ENCODE measurements at places on chromosomes 3 and 15.

DNA sequence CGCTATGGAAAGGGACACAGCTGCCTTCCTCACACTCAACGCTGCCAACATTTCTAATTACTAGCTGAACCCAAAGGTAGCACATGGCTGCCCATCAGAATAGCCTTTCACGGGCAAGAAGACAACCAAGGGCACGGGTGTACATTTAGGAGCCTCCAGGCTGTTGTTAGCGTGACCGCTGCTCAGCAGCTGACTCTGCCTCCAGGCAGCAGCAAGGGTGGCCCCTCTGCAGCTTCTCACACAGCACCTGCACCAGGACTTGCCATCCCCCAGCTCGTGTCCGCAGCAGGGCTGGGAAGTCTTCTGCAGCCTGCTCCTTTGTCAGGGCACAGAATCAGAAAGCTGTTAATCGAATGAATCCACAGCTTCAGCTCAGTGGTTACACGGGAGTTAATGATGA lies 146.8 kb downstream of the ADAMTS17 start:
- no peak overlapping the region for H3K4me3 ChIP-seq
- no peak overlapping the region for H3K27ac ChIP-seq
- no peaks in the 10 kb centered on the region for H3K27me3 ChIP-seq

GRCh38 chr15:101189409-101190091 lies 62.3 kb downstream of the CHSY1 start:
- DNase-seq = no peak
- H3K27ac ChIP-seq = peak overlapping the region; percentile 62
- peak overlapping the region; percentile 57 for H3K4me3 ChIP-seq

DNA sequence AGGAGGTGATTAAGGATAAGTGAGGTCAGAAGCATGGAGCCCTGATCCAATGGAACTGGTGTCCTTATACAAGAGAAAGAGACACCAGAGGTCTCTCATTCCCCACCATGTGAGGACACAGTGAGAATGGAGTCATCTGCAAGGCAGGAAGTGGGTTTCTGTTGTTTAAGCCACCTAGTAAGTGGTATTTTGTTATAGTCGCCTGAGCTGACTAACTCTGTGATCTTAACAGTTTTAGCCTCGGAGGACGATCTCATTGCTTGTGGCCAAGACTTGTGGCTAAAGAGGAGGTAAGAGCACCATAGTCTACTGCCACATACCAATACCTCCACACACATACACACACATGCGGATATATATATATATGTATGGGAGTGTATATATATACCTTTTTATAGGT lies 73.8 kb downstream of the MCTP2 start:
- no peaks in the 10 kb centered on the region for H3K36me3 ChIP-seq
- H3K27ac ChIP-seq = no peak overlapping the region
- H3K27me3 ChIP-seq = no peaks in the 10 kb centered on the region
- H3K4me3 ChIP-seq = no peak overlapping the region

DNA sequence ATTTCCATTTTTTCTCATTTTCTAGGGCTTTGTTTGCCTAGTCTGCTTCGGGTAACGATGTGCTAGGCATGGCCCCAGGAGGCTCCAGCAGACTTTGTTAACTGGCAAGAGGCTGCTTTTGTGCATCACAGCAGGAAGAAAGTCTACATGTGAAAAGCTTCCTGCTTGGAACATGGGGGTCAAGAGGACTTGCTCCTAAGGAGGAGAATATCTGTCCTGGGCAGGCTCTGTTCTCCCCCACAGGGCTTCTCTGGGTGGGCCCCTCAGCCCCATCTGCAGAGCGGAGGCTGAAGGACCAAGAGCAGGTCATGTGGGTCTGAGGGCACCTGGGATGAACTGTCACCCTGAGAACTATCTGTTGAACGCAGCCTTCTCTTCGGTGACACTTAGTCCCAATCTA lies 94.7 kb downstream of the CCNL1 start:
- H3K4me3 ChIP-seq = no peak overlapping the region
- H3K36me3 ChIP-seq = no peaks in the 10 kb centered on the region
- no peak overlapping the region for H3K27ac ChIP-seq
- DNase-seq = no peak
- no peaks in the 10 kb centered on the region for H3K4me1 ChIP-seq

DNA sequence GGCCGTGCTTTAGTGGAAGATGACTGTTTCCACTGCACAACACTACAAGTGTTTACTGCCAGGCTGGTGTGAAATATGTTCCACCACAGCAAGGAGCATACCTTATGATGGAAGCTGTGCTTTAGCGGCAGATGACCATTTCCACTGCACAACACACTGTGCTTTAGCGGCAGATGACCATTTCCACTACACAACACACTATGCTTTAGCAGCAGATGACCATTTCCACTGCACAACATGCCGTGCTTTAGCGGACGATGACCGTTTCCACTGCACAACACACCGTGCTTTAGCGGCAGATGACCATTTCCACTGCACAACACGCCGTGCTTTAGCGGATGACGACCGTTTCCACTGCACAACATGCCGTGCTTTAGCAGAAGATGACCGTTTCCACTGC lies 2.8 kb downstream of the ZNF717 start:
- no peak overlapping the region for H3K27ac ChIP-seq
- no peaks in the 10 kb centered on the region for H3K27me3 ChIP-seq
- H3K4me1 ChIP-seq = peaks cover 4% of the 10 kb centered on the region
- no peak overlapping the region for H3K4me3 ChIP-seq

GRCh38 chr3:31917303-31918005 lies 63.6 kb downstream of the OSBPL10 start:
- no peaks in the 10 kb centered on the region for H3K27me3 ChIP-seq
- no peak for DNase-seq
- no peaks in the 10 kb centered on the region for H3K4me1 ChIP-seq
- H3K36me3 ChIP-seq = no peaks in the 10 kb centered on the region
- H3K4me3 ChIP-seq = peak overlapping the region; percentile 30

DNA sequence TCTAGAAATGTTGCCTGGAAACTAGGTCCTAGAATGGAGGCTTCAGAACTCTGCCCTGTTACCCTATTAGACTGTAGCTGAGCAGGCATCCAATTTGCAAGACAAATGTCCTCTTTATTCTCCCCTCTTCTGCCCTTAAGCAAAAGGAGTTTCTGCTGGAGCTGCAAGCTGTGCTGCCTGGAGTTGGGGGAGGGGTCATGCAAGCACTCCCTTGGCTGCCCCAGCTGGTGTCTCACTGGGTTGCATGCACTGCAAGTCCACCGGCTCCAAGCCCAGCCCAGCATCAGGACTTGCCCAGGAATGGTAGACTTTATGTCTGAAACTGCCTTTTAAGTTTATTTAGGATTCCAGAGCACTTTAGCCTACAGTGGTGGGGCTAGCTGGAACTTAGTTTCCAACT lies 15.7 kb upstream of the RBP2 start:
- no peak for DNase-seq
- no peak overlapping the region for H3K4me3 ChIP-seq
- no peak overlapping the region for H3K27ac ChIP-seq
- H3K27me3 ChIP-seq = no peaks in the 10 kb centered on the region

- H3K27ac ChIP-seq = no peak overlapping the region
- H3K4me3 ChIP-seq = no peak overlapping the region
- peaks cover 11% of the 10 kb centered on the region for H3K4me1 ChIP-seq
- peaks cover 3% of the 10 kb centered on the region for H3K36me3 ChIP-seq
- DNase-seq = no peak
These were observed 11.2 kb downstream of the DENND6A start for GRCh38 chr3:57681691-57682090.

GRCh38 chr3:33141006-33141405 lies 27.2 kb downstream of the CRTAP start:
- no peaks in the 10 kb centered on the region for H3K4me1 ChIP-seq
- H3K36me3 ChIP-seq = peaks cover 64% of the 10 kb centered on the region
- no peaks in the 10 kb centered on the region for H3K27me3 ChIP-seq
- H3K4me3 ChIP-seq = no peak overlapping the region
- no peak overlapping the region for H3K27ac ChIP-seq
- DNase-seq = no peak

DNA sequence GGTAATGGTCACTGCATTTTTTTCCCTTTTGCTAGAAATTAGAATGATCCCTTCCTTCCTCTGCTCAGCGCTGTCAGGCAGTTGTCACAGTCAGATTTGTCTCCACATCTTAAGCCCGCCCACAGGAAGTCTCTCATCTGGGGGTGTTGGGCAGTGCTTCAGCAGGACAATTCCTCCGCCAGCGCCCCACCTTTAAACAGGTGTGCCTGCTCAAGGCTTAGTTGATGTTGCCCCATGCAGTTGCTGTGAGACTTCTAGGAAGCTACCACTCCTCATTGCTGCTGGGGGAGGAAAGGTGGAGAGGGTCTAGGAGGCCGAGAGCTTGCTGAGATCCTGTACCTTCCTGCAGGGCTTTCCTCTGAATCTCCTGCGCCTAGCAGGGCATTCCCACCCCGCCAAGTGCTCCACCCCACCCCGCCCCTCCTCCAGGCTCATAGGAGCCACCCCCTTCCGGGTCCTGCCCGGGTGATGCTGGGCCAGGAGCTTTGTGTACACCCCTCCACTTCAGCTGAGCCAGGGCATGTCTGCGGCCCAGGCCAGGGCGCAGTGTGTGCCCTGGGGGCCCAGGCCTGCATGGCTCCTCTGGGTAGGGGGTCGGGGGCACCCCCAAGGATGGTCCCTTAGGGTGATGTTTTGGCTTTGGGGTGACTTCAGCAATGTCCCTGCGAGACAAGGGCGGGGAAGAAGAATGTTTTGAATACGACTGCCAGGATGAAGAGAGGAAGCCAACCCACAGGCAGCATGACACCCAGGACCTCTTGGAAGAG lies 68.7 kb downstream of the TRAK1 start:
- H3K27me3 ChIP-seq = no peaks in the 10 kb centered on the region
- no peaks in the 10 kb centered on the region for H3K36me3 ChIP-seq
- peak overlapping the region; percentile 39 for H3K27ac ChIP-seq
- DNase-seq = peak; percentile 37
- H3K4me1 ChIP-seq = peaks cover 55% of the 10 kb centered on the region
- no peak overlapping the region for H3K4me3 ChIP-seq

- no peak for DNase-seq
- H3K27me3 ChIP-seq = no peaks in the 10 kb centered on the region
- H3K4me1 ChIP-seq = no peaks in the 10 kb centered on the region
- no peak overlapping the region for H3K27ac ChIP-seq
- H3K36me3 ChIP-seq = no peaks in the 10 kb centered on the region
These were observed 379.0 kb downstream of the CNTN4 start for GRCh38 chr3:2477620-2478019.

- no peak for DNase-seq
- no peak overlapping the region for H3K27ac ChIP-seq
- H3K36me3 ChIP-seq = no peaks in the 10 kb centered on the region
- H3K4me1 ChIP-seq = no peaks in the 10 kb centered on the region
These were observed 280.1 kb upstream of the RASGRP1 start for GRCh38 chr15:38844736-38845135.

Measured in psoas muscle (tissue), 8 donors.